ENCODE measurements at places on chromosomes 7 and 10.

DNA sequence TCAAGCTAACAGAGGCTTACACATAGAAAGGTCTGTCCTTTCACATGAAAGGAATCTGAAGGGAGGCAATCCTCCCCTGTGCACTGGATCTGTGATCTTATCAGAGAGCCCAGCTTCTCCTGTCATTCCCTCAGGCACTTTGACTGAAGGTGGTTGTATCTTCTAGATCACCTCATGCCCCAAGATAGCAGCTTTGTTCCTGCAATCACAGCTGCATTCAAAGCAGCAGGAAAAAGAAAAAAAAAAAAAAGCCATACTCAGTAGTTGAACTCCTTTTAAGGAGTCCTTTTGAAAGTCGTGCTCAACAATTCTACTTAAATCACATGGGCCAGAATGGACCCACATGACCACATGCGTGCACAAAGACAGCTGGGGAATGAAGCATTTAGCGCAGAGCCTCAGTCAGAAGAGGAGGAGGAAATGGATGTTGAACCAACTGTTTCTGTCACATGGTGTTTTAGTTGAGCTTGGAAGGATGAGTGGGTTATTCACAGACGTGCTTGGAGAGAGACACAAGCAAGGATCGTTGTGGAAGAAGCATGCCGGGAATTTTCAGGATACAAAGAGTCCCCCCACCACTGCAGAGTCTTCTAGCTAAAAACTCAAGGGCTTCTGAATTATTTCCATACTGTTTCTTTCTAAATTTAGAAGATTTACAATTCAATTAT lies 13.0 kb upstream of the PFKP start:
- DNase-seq, result no peak

GRCh38 chr10:78784546-78784945 lies 284.2 kb upstream of the ZMIZ1 start:
- DNase-seq, result no peak

- DNase-seq, result no peak
Observed at GRCh38 chr7:16991551-16991950, 109.8 kb upstream of the AGR3 start.

DNA sequence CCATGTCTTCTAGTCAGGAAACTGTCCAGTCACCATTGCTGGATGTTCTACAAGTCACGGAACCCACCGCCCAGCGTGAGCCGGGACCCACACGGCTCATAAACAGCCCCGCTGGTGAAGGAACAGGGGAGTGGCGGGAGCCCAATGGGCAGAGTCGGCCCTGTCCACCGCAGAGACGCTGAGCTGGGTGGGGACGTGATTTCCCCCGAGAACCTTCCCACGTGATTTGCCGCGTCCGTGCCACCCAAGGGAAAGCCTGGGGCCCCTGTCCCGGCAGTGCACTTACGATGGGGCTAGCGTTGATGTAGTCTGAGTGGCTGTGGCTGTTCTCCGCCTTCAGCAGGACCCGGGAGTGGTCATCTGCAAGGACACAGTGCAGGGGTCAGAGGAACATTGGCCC lies 266.9 kb downstream of the DNAJB6 start:
- no peak for DNase-seq

DNA sequence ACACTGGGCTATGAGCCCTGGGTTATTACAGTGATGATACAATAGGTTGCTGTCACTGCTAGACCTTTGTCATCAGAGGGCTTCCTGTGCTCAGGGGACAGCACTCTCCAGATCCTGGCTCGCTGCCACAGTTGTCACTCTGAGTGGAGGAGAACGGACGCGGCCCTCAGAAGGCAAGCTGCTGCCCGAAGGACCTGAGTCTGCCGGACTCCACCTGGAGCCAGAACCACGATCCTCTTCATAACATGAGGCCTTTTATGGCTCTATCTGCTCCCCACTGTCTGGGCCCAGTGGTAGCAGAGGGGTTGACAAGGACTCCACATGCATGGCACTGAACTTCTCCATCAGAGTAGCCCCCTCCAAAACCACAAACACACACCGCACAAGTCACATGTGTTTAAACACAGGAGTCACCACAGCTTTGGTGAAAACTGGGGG lies 94.7 kb upstream of the EFCAB10 start:
- peak; percentile 32 for DNase-seq

DNA sequence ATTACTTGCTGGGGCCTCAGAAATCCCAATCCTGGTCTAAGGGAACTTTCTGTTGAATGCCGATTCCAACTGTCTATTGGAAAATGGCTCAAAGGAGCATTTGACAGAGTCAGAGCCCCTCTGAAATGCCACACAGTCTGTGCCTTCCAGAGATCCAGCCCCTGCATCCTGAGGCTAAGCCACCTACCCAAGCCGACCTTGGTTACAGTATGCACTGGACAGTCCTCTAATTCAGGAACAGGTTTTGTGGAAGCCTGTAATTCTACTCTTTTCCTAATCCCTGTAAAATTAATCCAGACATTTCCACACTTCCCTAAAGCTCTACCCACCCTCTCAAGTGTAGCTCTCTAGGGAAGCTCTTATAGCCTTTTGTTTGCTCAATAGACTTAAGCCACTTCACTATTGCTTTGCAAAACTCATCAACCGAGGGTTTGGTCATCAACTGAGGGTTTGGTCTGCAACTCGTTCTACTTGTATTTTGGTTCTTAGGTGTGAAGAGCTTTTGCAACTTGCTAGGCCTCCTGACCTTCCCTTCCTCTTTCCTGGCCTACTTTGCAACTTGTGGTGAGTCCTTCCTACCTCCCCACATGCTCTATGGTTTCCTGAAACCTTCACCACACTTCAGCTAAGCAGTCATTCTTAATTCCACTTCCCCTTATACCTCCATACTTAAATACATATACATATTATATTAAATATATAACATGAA lies 364.8 kb downstream of the SFMBT2 start:
- no peak for DNase-seq

DNA sequence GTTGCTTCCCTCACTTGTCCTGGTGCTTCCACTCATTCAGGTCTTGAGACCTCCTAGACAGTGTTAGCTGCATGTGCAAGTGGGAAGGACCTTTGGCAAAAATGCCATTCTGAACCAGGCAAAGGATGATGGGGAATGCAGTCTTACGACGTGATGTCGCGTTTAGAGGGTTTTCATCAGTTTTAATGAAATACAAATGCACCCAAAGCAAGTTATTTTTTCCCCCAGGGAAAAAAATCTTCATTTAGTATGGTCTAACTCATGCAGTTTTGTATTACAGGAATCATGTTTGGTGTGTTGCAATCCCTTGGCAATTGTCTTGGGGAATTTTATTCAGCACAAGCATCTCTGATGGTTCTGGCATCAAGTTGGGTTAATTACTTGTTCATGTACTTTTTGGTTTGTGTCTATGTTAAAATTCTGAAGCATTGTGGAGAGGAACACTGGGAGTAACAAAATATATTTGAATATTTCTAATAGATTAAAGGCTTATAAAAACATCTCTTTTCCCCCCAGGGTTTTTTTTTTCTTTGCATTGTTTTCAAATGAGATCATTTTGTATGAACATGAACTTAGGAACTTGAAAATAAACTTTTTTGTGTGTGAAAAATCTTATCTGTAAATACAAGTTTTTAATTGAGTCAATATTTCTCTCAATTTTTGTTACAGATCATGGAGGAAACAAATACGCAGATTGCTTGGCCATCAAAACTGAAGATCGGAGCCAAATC lies 188.9 kb downstream of the BICC1 start:
- no peak for DNase-seq

- DNase-seq, result no peak
Observed at GRCh38 chr10:11824376-11824775, 1.2 kb downstream of the PROSER2 start.

GRCh38 chr10:71920540-71921323 lies 43.5 kb upstream of the CHST3 start:
- no peak for DNase-seq

DNA sequence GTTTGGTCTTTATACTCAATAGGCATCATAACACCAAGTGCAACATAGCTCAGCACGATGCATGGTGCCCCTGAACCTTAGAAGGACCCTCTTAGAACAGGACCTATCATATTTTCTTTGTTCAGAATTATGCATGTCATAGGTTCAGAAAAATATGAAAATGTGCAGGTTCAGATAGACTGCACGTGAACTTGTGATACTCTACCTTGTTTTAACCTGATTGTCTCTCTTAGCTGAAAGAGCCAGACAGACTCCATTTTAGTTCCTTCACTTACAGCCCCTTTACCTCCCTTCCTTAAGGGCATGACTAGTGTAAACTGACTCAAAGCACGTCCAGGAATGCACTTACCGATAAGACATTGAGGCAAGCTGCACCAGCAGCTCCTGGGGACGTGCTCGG lies 35.1 kb downstream of the MYOF start:
- no peak for DNase-seq

DNA sequence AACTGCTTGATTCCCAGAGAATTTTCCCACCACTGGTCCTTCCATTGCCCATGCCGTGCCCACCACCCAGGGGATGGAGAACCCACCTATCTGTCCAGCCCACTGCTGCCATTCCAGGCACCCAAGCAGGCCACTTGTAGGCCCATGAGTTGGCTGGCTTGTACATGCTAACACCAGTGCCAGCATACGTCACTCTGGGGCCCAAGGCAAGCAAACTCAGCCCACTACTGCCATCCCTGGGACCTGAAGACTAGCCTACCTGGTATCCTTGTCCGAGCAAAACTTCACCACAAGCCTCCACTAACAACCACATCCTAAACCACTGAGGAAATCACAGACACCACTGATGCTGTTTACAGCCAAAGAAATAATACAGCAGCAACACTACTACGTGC lies 44.7 kb upstream of the CDK6 start:
- no peak for DNase-seq

DNA sequence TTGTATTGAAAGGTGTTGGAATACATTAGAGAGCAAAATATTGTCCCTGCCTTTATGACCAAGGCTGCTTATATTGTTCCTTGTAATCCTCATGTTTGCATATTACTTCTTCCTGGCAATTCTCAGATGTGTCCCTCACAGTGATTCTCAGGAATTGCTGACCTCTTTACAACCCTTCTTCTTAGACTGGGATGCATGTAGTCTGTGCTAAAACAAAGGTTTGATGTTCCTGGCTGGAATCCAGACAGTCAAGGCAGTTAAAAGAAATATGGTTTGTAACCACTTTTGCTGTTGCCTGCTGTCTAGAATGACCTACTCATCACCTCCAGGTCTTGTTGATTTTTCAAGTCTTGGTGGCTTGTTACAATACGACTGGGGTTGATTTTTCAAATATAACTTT lies 367.6 kb downstream of the HGF start:
- DNase-seq, result no peak

GRCh38 chr10:129140921-129141885 lies 325.8 kb upstream of the MGMT start:
- DNase-seq, result no peak

DNA sequence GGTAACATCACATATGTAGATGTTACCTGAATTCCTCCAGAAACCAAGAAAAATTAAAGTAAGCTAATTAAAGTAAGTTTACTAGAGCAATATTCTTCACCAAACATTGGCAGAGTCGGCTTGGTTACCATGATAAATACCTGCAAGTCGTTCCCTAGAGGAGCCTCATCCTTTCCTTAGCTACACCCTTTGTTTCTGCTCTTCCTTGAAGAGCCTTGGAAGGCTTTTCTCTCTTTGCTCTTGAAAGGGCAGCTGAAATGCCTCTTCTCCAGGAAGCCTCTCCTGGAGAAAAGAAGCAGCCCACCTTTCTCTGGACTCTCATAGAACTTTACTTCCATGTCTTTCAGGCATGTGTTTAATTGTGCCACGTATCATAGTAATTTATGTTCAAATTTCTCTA lies 34.9 kb upstream of the CALD1 start:
- DNase-seq, result no peak

DNA sequence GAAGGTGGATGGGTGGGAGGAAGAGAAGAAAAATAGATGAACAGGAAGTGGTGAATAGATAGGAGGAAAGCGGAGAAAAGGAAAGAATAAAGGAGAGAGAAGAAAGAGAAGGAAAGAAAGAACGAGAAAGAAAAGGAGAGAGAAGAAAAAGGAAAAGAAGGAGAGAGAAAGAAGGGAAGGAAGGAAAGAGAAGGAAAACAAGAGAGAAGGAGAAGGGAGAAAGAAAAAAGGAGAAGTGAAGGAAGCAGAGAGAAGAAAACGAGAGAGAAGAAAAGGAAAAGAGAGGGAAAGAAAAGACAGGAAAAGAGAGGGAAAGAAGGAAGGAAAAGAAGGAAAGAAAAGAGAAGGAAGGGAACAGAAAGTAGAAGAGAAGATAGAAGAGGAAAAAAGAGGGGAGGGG lies 211.8 kb downstream of the DIP2C start:
- no peak for DNase-seq

DNA sequence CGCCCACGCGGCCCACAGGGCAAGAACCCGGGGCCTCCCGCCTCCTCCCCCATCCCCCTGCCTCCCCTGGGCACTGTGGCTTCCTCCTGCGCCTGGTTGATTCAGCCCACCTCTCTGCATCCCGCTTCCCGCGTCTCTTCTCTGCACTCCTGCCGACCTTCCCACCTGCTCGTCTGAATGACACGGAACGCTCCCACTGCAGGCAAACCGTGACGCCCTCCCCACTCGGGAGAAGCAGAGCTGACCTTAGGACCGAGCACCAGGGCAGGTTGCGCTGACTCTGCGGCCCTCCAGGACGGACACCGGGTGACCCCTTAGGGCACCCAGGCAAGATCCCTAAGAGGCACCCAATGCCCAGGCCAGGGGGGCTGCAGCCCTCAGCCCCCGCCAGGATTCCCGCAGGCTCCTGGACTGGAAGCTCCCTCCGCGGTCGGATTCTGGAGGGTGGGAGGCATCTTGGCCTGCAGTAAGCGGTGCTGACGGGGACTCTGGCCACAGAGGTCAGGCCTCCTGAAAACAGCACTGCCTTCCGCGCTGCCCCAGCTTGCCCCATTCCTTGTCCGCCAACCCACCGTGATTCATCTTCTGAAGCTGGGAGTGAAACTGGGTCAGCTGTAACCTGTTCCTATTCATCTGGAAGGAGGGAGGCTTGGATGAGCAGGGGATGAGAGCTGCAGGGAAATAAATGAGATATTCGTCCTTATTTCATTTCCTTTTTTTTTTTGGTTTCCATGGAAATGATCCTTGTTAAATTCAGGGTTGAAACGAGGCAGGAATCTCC lies 990 bp downstream of the CALML3 start:
- no peak for DNase-seq

DNA sequence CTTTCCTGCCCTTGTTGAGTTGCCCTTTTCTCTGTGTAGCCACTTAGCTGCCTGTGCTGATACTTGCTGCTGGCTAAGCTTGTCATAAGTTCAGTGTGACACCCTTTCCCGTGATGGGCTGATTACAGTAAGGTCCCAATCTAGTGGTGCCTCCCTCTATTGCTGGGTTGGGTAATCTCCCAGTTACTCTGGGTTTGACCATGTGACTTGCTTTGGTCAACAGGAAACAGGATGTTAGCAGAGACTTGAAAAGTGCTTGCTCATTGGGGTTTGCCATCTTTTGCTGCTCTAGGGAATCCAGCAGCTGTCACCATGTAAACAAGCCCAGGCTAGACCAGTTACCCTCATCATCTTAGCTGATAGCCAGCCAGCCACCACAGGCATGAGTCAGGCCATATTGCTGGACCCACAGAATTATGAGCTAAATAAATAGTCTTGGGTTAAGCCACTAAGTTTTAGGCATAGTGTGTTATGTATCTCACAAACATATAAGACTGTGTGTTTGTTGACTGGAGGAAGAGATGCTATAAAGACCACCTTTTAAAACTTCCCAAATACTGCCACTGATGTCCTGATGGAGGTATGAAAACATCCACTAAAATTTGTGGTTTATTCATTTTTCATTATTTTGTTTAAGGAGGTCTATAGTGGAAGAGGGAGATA lies 4.0 kb upstream of the LEP start:
- DNase-seq, result no peak

GRCh38 chr7:128450409-128450808 lies 5.3 kb upstream of the HILPDA start:
- DNase-seq, result no peak

- no peak for DNase-seq
Observed at GRCh38 chr7:45662540-45663166, 88.5 kb downstream of the ADCY1 start.

All from stimulated activated naive CD4-positive, alpha-beta T cell treated with Interleukin-2 at 50 U/mL for 16 hours (primary cell).